Urinary bladder (tissue), 4 donors: ENCODE measurements at places on chromosomes 2 and 18. TPM values are rescaled to one million over a fixed set of nuclear protein-coding genes. Genes with fewer than 3 reads are reported as not detected.

- no peak for DNase-seq
Measured at GRCh38 chr2:144518748-144519596, 947 bp downstream of the ZEB2 start.

The ARHGEF4 gene
- 7.0 TPM for total RNA-seq

The EFR3B gene
- 3.8 TPM for total RNA-seq

The REEP1 gene
- total RNA-seq, result 21.9 TPM

The PCGF1 gene
- total RNA-seq, result 21.7 TPM
